ENCODE measurements at places on chromosomes 16 and 17.

DNA sequence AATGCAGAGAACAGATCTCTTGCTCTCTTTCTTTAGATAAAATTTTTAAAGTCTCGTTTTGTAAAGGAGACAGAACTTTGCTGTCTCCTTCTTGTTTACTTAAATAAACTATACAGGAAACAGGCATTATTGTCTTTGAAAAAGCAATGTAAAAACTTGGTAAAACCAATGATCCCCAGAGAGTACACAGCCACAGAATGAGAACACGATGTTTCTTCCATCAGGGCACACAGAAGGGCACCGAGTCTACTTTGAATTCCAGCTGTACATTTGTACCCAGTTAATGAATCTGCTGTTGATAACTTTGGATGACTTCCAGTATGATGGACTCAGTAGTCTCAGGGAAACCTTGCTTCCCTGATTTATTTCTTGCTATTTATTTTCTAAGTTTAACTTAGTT, 8.1 kb upstream of the TMEM100 start:
- peak; percentile 58 for DNase-seq

DNA sequence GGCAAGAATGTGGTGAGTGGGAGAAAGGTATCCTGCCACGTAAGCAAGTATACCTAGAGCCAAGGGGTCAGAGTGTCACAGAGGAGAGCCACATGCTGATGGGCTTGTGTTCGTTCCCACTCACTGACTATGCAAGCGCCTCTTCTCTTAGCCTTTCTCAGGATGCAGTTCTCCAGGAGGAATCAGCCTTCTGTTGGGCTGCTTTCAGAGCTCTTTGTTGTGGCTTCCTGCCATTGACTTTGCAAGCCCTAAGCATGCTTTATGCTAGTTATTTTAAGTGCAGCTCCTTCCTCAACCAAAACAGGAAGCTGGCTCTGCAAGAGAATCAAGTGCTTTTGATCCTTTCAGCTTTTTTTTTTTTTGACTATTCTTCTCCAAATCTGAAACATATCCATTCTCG, 66.6 kb downstream of the SIAH1 start:
- peak; percentile 44 for DNase-seq

DNA sequence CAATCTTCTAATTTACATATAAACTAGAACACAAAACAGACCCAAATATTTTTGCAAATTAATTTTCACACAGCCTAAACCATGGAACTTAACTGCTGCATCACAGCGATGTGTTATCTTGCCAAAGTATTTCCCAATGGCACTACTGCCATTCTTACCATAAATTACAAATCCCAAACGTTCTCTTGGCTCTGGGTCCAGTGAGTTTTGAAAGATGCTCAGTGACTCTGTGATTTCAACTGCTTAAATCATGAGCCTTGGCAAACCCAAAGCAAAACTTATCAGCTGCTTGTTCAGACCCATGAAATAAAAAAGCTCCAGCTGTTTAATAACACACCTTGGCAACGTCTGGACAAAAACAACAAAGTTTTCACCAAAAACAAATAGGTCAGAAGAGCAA, 223.0 kb downstream of the CA10 start:
- DNase-seq = no peak

DNA sequence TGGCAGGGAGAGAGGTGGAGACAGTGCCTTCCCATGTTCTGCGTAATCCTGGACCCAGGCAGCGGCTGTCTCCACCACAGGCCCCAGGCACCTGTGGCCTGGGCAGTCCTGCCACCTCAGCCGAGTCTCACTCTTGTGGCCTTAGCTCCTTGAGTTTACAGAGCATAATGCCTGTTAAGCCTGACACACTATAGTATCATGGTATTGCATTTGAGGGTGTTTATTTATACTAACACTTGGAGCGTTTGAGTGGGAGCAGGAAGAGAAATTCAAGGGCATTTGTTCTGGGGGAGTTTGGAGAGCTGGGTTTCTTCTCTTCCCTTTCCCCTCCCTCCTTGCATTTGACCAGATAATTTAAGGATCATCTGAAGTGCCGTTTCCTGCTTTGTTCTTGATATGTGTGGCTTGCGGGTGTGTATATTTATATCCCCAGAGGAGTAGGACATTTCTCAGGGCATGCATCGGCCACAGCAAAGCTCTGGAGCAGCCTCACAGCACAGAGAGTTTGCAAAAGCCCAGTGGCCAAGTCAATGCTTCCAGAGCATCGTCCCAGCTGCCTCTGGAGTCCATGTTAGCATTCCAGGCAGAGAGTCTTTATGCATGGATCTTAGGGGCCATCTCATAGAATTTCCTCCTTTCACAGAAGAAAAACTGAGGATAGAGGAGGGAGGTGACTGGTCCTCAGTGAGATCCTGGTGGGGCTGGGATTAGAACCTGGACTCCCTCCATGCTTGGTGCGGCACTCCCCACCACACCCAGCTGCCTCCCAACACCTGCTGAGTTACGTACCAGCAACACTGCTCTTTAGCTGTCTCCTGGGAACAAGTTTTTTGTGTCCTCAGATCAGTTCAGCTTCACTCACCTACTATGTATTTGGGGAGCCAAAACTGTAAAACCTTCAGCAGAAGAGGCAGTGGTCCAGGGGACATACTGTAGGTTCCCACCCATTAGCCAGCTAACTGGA, 222.8 kb downstream of the CCDC182 start:
- DNase-seq = no peak

GRCh38 chr16:19330841-19331397, 45.4 kb downstream of the CLEC19A start:
- DNase-seq = peak; percentile 61

DNA sequence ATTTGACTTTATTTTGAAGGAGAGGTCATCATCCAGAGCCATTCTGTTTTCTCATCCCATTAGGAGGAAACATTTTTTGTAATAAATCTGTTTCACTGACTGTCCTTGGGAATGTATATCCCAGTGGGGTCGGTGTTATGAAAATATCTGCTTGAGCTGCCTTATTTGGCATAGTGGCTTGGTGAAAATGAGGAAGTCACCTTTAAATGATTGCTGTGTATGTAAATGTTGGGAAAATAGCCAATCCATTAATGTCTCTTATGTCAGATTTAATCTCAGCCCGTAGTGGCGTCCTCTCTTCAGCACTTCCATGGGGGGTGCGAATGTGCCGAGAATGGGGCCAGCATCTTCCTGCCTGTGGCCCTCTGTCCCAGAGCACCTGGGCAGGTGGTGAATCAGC, 57.6 kb downstream of the BANP start:
- DNase-seq = no peak

- no peak for DNase-seq
Measured at GRCh38 chr16:56047307-56048234, 143.7 kb upstream of the GNAO1 start.

- no peak for DNase-seq
Measured at GRCh38 chr17:4771519-4772234, at the start of gene TM4SF5. TM4SF5 (plus strand) TSS chr17:4771886; CDS start chr17:4771923, 37 bp downstream.

- peak; percentile 16 for DNase-seq
Measured at GRCh38 chr17:15039366-15039765, 225.8 kb downstream of the PMP22 start.

- DNase-seq = no peak
Measured at GRCh38 chr17:73639932-73640331, 4.3 kb downstream of the SDK2 start.

DNA sequence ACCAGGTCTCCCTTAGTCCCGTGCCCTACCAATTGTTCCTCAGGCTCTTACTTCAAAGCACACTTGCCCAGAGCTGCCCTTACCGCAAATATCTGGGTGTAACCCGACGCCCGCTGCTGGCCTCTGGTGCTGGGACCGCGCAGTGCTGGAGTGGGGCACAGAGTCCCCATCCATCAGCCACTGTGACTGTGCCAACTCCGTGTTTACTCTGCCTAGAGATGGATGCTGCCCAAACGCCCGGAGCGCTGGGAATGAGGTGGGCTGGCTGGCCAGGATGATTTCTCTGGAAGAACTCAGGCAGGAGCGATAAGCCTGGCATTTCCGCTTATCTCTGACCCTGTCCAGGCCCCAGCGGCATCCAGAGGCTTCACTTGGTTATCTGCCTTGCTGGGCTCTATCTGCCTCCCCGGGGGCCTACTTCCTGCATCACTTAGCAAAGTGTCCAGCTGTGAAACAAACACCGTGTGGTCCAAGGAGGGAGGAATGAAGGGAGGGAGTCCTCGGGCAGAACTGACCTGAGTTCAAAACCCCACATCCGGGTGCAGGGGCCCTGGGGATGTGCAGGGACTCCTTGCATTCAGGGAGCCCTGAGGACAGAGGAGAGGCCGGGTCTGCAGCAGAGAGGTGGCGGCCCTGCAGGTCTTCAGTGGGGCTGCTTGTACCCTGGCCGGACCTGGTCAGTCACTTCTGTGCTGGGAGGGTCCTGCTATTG, 9.4 kb upstream of the MYLK3 start:
- DNase-seq = no peak

DNA sequence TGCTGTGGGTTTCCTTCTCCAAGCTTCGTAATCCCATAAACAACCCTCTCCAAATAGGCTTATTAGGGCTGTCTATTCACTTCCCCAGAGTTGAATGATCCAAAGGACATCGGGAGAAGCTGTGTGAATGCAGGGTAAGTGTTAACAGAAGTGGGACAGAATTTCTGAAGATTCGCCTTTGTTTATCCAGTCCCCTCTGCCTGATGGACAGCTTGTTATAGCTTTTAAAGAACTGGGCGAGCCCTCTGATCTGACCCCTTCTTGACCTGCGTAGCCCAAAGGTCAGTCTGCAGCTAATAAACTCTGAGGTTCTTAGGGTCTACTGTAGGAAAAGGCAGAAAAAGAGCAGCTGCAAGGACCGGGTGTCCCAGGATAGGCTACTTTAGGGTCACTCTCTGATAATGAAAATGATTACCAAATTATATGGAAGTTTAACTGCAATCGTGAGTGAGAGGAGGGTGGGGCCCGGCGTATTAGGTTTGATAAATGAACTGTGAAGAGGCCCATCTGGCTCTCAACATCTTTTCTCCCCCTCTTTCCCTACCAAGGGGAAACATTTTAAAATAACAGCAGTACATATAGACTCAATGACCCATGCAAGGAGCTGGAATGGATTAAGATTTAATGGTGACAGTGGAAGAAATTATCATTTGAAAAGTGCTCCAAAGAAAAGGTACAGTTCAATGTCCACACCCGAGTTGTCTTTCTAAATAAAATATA, 233.4 kb downstream of the FTO start:
- no peak for DNase-seq

DNA sequence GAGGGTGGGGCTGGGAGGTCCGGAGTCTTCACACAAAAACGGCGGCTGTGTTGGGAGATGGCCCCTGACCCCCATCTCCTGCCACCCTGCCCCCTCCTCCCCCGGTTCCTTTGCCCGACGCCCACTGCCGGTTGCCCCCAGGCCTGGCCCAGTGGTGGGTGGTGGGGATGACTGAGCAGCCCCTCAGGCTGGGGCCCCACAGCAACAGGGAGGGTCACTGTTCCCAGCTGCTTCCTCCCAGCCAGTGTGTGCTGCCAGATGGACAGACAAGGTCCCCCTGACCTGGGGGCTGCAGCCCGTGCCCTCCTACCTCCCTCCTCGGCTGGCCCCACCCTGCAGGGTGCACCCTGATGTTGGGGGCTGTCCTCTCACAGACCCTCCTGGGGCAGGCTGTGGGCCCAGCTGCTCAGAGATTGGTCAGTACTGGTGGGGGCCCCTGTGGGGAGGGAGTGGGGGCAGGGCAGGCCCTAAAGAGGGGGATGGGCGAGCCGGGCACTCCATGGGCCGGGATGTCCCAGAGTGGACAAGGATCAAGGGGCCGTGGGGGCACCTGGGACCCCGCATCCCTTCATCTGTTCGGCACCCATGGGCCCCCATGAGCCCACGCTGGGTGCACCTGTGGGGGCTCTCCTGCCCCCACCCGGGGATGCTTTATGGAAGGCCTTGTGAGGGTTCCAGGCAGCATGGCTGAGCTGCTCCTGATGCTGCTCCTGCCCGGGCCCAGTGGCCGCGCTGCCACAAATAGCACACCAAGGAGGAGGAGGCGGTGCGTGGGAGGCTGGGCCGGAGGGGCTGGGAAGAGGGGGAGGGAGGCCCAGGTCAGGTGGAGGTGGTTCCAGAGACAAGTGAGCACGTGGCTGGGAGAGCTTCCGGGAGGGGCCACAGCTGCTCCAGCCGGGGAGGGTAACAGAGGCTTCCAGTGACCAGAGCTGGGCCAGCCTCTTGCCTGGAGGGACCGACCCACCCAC, 5.1 kb downstream of the C1QTNF8 start:
- no peak for DNase-seq

- no peak for DNase-seq
Measured at GRCh38 chr16:81292936-81293335, 21.8 kb upstream of the GAN start.

- no peak for DNase-seq
Measured at GRCh38 chr16:66920299-66920590, 1.6 kb upstream of the CDH16 start.

DNA sequence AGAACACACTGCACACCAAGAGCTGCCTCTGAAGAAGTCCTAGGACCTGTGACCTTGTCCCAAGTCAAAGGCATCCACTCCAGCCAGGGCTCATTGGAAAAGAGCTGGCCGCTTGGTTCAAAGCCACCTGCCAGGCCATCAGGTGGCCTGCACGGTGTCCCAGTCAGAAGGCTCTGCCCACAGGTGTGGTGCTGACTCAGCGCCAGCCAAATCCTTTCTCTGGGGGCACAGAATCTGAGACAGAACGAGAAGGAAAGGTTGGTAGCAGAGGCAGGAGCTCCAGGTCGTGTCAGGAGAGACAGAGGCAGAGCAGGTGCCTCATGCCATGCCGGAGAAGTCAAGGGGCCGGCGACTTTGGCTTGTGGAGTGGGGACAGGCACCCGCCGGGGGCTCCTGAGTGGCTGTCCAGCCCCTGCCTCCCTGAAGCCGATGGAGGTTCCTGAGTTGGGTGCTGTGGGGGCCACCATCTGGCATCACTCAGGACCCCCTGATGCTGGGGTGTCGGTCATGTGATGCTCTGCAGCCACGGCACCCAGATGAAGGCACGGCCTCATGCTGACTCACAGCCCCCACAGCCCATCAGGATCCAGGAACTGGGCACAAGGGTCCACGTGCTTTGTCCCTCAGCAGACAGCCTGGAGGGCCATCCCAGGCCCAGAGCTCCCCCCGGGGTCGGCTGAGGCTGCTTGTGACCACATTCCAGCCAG, 128.1 kb upstream of the FOXF1 start:
- no peak for DNase-seq

- peak; percentile 88 for DNase-seq
Measured at GRCh38 chr16:85286066-85286831, 174.0 kb upstream of the CIBAR2 start.

DNA sequence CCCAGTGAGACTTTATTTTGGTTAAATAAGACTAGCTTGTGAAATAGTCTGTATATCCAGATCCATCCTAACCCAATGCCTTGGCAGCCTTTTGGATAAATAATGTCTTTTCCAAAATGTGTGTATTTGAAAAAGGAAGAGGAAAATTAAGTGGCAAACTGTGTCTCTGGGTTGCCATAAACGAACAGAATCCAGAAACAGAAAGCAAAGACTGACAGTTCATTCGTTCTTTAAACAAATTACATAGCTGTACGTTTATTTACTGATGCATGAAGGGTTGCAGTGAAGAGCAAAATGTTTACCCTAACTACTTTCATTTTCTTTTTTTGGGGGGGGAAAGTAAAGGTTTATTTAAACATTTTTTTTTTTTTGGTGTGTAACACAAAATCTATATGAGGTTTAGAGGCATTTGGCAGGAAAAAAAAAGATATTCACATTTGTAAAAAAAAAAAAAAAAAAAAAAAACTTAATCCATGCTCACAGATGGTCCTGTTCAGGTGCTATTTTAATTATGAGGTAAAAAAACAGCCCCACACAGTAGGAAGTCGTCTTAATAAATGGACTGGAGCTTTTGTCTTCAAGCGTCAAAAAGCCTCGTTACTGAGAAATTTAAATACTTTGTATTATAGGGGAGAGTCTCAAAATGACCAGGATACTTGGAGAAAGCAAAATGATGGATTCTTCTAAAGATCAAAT, 245.9 kb downstream of the FTO start:
- DNase-seq = no peak
